ENCODE measurements at places on chromosomes 2 and 18.

GRCh38 chr2:123453772-123454171 is 571.3 kb upstream of the CNTNAP5 start:
- no peak for DNase-seq

- DNase-seq: no peak
These were observed 1.2 kb upstream of the BIN1 start for GRCh38 chr2:127108090-127108523.

- DNase-seq: no peak
These were observed 216.8 kb upstream of the CNTNAP5 start for GRCh38 chr2:123808243-123808642.

GRCh38 chr2:236916181-236916580 is 169.5 kb upstream of the COPS8 start:
- DNase-seq: no peak

Measured in GDM1 (cell line).